ENCODE measurements at places on chromosomes 7 and 10.

DNA sequence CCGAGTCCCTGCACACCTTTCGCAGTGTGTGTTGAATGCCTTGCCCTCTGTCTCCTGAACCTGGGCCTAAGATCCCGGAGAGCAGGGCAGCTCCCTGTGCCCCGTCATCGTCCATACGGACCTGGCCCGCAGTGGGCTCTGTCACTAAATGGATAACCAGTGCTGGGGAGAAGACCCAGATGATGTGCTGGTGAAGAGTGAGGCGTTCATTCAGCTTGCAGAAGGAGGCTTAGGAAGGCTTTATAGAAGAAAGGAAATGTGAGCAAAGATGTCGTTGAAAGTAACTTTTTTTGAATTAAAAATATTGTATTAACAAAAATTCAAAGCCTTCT, 34.4 kb downstream of the PFKFB3 start:
- DNase-seq: no peak

DNA sequence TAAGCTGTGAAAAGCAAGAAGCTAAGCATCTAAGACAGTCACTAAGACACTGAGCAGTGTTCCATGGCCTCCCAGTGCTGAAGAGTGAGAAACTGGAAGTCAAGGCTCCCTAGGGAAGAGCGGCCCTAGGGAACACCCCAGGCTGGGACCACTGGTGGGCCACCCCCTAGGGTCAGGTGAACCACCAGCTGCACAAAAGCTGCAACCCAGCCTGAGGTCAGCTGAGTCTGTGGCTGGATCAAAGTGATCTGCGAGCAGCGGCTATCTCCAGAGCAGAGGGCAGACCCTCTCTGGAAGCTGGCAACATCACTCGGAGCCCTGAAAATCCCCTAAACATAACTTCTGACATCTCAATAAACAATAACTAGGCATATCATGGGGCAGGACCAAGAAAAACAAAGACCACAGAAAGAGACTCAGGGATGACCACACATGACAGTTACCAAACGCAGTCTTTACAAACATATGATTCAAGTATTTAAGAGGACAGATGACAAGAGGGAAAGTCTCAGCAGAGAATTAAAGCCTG, 125.8 kb downstream of the DLG5 start:
- no peak for DNase-seq

GRCh38 chr10:21166557-21167287, 269.6 kb upstream of the NEBL start:
- DNase-seq: no peak

DNA sequence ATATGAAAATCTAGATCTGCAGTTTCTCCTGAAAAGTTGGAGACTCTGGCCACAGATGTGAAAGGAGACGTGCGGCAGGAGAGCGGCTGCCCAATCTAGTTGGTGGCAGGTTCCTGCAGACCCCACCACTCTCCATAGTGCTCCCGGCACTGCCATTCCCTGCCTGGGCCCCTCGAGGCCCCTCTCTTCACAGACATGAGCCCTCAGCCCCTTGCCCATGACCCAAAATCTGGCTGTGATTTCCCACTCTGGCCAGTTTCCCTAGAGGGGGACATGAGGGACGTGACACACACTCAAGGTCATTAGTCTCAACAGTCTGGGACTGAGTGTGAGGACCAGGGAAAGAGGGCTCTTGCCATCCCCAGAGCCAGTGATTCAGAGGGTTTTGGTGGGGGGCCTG, 138.7 kb downstream of the PTPN20 start:
- no peak for DNase-seq

DNA sequence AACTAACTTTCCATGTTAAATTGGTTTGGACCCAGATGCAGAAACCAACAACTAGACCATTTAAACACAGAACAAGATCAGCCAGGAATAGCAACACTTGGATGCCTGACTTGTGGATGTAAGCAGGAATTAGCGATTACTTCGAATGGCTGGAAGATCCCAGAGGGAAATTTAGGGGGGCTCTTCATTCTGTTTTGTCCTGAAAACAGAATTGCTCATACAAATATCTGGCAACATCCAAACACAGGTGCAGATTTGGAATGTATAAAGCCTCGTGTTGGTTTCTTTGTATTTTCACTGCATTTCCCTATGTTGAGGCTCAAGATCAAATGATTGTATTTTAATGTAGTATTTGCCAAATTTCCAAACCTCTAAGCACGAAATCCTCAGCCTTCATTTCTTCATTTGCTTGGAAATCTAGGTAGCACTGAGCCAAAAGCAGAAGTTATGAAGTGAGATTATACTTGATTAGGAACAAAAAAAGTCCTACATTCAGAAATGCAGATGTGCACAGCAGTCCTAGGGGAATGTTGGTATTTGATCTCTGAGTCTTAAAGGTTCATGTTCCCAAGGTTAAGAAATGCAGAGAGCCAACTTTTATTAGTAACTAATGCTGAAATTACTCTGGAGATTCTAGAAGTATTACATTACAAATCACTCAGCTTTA, 248.7 kb upstream of the TCF7L2 start:
- no peak for DNase-seq

DNA sequence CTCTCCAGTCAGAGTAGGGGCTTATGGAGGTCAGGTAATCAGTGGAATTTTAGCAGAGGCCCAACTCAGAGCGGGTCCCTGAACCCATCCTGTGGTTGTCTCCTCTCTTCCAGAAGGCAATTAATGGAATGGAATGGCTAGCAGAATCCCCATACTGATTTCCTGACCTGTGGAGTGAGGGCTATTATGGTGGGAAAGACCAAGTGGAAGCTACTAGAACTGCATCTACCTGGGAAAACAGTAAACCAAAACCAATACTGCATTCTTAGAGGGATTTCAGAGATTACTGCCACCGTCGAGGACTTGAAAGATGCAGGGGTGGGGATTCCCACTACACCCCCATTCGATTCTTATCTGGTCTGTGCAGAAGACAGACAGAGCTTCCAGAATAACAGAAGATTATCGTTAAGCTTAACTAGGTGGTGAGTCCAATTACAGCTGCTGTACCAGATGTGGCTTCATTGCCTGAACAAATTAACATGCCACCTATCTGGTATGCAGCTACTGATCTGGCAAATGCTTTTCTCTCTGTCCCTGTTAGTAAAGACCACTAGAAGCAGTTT, 73.2 kb downstream of the LMBR1 start:
- no peak for DNase-seq

DNA sequence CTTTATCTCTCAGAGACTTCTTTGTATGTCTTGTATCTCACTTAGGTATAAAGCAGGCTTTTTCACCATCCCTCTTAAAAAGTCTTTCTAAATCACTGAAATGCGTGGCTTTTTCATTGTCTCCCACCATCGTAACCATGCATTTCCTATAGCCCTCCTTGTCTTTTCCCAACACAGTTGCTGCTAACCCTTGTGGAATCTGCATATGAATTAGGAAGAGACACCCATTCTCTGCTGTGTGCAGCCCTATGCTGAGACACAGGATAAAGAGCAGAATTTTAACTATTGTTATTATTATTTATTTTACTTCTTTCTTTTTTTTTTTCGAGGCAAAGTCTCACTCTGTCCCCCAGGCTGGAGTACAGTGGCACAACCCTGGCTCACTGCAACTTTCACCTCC, 804.3 kb upstream of the COBL start:
- DNase-seq: no peak

Measured in NCI-H2081 treated with DMSO at 0.1 percent for 48 hours (cell line).